ENCODE measurements at places on chromosomes 2 and 18.

DNA sequence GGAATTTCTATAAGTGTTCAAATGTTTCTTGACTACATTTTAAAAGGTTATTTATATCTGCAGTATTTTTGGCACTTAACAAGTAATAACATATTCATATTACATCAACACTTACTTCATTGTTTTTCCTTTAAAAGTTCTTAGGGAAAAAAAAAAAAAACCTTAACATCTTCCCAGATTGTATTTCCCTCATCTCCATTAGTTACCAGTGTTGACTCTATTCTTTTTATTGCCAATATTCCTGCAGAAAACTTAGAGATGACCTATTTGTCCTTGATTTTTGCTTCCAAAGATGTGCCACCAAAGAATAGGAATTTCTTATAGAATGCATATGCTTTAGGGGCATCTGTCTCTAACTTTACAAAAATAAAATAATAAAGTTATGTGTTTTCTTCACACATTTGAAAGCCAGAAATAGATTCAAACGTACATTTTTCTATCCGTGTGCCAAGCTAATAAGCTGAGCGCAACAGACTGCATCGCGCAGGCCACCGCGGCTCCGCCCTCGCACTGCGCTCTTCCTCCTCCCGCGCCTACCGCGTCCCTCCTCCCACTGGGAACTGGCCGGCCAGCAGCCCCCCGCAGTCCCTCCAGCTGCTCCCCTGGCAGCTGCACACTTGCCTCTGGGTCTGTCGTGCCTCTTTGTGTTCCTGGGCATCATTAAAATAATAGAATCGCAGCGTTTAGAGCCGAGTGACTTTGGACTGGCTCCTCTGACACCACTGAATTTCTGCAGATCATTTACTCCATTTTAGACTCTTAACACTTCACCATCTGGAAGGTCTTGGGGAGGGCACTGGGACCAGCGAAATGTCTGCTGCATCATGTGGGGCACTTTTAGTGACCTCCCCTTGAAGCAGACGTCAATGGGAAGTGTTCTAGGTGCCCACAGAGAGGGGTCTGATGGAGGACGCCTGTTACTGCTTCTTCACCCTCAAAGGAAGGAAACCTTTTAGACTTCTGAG, 21.2 kb upstream of the NAB1 start:
- peak; percentile 58 for DNase-seq

GRCh38 chr2:213119061-213119809, 32.2 kb downstream of the IKZF2 start:
- DNase-seq, result no peak

GRCh38 chr2:2836343-2837070, 505.4 kb upstream of the MYT1L start:
- no peak for DNase-seq

DNA sequence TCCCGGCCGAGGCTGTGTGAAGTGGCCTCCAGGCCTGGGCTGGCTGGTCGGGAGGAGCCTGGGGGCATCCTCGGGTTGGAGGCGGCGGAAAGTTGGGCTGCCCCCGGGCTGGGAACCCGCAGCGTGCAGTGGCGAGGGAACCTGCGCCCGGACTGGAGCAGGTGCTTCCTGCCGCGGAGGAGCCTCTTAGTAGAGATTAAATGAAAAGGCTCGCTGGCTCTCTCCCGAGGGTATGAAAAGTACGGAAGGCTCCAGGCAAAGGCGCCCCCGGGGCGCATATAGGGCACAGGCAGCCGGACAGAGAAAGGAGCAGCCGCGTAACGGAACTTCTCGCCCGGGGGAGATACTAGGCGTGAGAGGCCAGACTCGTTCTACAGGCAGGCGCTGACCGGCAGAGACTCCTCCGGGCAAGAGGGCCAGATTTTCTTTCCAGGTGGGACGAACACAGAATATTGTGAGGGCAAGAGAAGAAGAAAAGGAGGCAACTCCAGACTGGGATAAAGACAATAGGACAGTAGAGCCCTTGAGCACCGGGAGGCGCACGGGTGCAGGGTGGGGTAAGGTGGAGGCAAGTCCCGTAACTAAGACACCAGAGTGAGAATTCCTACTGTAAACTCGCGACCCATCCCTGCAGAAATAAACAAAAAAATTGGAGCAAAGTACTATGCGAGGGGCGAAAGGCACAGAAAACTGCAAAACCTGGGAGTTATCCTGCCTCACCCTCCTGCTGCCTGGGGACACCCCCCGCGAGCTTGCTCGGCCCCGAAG, 816 bp downstream of the CDH2 start:
- peak; percentile 33 for DNase-seq

GRCh38 chr2:227228061-227228667, 63.7 kb downstream of the COL4A3 start:
- no peak for DNase-seq

DNA sequence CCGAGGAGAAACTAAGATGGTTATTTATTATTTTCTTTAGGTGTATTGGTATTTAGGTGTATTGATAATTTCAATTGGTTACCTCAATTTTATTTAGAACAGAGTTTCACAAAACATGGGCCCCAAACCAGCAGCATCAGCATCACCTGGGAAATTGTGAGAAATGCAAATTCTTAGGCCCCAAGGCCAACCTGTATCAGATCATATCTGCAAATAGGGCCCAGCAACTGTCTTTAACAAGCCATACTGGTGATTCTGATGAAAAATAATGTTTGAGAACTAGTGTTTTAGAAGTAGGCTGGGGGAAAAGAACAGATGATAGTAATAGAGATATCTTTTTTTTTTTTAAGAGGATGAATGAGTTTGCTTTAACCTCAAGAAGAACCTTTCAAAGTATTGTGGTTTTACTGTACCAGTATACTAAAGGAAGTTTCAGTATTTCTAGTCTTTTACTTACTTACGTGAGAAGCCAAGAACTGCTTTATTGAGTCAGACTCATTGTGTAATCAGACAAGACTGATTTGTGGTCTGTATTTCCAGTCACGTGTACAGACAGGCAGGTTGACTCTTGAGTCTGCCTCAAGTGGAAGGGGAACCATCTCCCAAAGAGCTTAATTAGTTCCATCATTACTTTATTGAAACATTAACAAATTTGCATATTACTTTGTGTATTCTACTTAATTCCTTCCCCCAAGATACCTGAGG, 60.4 kb upstream of the GAREM1 start:
- no peak for DNase-seq

- DNase-seq, result peak; percentile 44
Observed at GRCh38 chr2:221969087-221969829, 329.5 kb downstream of the PAX3 start.
